Tibial nerve (tissue), 4 donors: ENCODE measurements at places on chromosomes 2 and 18. TPM values are rescaled to one million over a fixed set of nuclear protein-coding genes. Genes with fewer than 3 reads are reported as not detected.

DNA sequence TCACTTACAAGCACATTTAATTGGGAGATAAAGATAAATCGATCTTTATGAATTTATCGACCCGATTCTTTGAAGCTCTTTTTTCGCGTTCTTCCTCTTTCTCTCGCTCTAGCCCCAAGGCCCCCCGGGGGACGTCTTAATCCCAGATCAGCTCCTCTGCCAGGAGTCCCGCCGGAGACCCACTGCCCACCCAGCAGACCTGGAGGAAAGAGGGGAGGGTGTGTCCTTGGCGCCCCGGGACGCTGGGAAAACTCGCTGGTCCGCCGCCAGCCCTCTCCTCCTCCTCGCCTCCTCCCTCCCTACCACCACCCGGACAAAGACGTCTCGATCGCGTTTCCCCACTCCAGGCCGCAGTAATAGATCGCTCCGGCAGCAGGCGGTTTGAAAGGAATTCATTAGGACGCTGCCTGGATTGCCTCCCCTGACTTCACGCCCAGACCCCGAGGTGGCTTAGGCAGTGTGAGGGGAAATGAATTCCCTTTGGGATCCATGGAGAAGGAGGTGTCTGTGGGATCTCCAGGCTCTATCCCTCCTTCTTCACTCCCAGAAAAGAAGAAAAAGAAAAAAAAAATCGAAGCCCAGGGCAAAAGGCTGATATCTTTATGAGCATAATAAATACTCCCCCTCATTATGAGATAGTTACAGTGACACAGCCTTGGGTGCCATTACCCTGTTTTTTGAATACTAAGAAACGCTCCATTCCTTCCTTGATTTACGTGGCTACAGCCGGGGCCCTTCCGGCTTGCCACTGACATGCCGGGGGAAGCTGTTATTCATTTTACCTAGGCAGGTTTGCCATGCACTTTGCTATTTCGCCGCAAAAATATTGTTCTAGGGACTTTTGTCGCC lies 1.8 kb upstream of the GBX2 start:
- no peak for DNase-seq

DNA sequence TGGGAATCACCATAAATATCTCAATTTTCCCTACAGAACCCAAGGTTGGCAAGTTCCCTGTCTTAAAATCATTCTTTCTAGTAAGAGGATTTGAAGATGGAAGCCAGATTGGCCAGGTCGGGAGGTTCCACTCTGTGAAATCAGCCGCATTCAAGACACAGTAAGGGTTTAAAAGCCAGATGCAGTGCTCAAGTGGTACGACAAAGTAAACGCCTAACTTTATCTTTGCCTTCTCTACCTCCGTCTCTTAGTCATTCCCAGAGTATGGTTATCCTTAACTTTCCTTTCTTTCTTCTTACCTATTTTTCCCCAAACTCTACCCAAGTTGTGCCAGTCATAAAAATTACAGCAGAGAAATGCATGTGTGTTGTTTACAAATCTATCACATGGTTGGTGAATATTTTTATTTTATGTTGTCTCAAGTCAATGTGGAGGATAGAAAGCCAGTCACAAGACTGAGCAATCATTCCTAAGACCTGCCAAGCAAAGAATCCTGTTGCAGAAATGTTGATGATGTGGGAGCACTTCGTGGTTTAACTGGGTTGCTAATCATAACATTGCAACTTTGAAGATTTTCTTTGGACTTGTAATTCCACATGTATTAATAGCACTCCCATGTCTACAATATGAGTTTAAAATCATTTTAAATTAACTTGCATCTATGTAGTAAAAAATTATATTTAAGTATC lies 62.6 kb downstream of the SLC40A1 start:
- no peak for DNase-seq

- no peak for DNase-seq
These were observed 479.1 kb upstream of the NRXN1 start for GRCh38 chr2:51511002-51511401.

- no peak for DNase-seq
These were observed 43.4 kb downstream of the UBXN4 start for GRCh38 chr2:135785032-135785431.

Gene IL36RN
- not detected for total RNA-seq

DNA sequence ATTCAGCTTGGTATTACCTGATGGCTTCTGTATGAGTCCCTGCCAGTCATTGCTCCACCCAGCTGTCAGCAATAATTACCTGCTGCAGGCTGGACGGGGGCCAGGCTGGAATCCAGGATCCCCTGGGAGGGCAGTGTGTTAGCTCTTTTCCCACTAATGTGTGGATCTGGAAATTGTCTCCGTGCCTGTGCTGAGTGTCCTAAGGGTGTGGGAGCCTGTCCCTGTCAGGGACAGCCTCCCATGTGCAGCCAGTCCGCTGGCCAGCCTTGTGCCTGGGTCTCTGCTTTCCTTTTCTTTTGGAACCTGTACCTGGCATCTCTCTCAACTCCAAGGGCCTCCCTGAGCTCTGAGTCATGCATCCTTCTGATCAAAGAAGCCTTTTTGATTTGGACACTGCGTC lies 107.2 kb upstream of the SPRED2 start:
- no peak for DNase-seq

- no peak for DNase-seq
These were observed 130.9 kb upstream of the MYCN start for GRCh38 chr2:15809404-15809803.

Gene BCL2L11
- total RNA-seq = 16.7 TPM

GRCh38 chr18:77853859-77854258 lies 604.2 kb downstream of the GALR1 start:
- no peak for DNase-seq

Gene SERPINB11
- total RNA-seq = not detected

- DNase-seq = peak; percentile 92
These were observed 193.1 kb downstream of the SH3RF3 start for GRCh38 chr2:109322111-109322510.

DNA sequence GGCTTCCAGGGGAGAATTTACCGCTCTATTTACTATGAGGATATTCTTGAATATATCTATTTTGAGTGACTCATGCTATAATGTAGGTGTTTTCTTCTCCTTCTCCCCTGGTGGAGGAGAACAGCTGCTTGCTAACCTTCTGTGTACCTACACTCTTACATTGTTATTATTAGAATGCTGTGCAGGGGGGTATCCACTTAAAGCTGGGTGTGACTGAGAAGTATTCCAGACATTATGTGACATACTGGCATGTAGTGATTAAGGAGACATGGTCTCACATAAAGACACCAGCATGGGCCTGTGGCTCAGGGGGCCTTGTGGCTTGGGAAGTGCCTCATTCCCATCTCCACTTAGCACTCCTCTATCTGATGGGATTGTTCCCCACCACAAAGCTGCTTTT lies 287.9 kb downstream of the PTPRM start:
- DNase-seq = no peak

Gene TMEM163
- total RNA-seq = not detected

Gene HOXD4
- total RNA-seq = 17.1 TPM

Gene TBR1
- not detected for total RNA-seq

- DNase-seq = no peak
These were observed 86.6 kb downstream of the ANTXR1 start for GRCh38 chr2:69099541-69099940.

DNA sequence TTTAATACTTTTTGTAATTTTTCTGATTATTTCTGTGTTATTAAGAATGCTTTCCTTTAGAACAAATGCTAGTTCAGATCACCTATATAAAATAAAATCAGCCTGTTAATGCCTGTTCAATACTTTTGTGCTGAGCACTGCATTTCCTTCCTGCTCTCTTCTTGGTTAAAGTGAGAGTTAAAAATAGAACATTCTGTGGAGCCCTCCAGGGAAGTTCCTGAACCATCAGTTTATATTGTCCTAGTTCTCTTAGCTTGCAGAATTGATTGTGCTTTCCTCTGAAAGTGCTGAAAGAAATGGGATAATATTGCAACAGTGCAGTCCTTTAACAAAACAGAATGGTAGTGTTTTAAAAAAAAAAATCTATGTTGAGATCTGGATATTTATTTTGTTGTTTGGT lies 74.6 kb upstream of the UBXN4 start:
- no peak for DNase-seq

- DNase-seq = no peak
These were observed 83.9 kb downstream of the CERS6 start for GRCh38 chr2:168539945-168540344.

Gene SCYGR4
- total RNA-seq = not detected

GRCh38 chr18:63131106-63131958 lies 188.2 kb downstream of the BCL2 start:
- DNase-seq = peak; percentile 36

- DNase-seq = peak; percentile 47
These were observed 38.8 kb downstream of the PPP4R1 start for GRCh38 chr18:9575558-9575957.

DNA sequence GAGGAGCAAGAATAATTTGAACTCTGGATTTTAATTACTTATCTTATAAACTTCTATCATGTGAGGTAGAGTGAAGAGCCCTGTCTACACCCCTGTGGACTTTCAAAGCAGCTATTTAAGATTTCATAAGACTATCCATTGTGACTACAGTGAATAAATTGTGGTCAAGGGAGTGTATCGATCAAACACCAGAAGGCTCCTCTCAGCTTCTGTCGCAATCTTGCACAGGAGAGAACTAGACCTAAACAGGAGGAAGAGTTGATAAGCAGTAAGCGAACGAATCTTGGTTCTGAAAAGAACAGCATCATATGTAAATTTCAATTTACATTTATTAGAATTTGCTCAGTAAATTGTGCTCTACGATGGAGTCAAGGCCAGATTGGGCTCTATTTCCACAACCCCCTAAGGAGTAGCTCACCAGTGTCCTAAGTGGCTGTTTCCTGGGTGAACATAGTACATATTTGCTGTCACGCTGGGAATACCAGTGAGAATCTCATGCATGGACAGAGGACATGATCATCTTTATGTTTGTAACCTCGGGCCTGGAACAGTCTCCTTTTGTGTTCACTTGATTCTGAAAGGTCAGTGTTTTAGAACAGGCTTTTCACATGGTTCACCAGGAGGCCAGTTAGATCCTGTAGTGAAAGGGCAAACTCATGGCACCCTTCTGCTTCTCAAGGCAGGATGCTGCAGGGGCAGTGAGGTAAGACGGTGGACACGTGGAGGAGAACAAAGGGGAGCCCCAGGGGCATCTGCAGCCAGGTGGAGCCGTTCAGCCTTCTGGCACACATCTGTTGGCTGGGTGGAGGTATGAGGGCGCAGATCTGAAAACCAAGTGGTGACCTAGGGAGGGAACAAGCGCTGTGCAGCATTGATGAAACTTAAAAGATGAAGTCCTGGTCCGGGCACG lies 33.3 kb downstream of the NPAS2 start:
- DNase-seq = no peak

Gene CXCR4
- total RNA-seq = 33.1 TPM

- peak; percentile 64 for DNase-seq
These were observed 61.4 kb downstream of the TGOLN2 start for GRCh38 chr2:85266146-85267041.

Gene HTR2B
- not detected for total RNA-seq

Gene TMEM247
- not detected for total RNA-seq

Gene SRD5A2
- total RNA-seq = not detected

DNA sequence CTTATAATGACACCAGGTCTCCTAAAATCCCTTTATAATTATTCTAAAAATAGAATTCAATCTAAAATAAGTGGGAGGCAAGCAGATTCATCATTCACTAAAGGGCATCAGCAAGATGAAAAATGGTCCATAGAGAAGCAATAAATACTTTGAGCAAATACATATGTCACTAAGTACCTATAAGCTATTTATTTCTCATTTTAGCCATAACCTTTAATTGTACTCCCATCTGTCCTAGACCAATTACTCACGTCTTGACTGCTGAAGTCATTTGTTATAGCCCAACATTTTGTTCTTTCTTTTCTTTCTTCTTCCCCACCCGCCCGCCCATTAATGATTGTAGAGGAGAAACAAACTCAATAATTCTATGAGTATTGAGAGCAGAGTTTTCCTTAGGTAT lies 105.7 kb downstream of the MAP2 start:
- DNase-seq = no peak

Gene ANKRD30B
- 17.4 TPM for total RNA-seq

Gene SLC8A1
- 9.4 TPM for total RNA-seq

- DNase-seq = no peak
These were observed 407.2 kb upstream of the CDH7 start for GRCh38 chr18:65343571-65343970.

Gene RGPD3
- total RNA-seq = 0.30 TPM

Gene ABCA12
- not detected for total RNA-seq

- DNase-seq = no peak
These were observed 13.6 kb upstream of the NFU1 start for GRCh38 chr2:69450735-69451416.

GRCh38 chr18:35519148-35519899 lies 21.6 kb upstream of the INO80C start:
- DNase-seq = no peak

Gene TMEM37
- total RNA-seq = 15.3 TPM

Gene DQX1
- total RNA-seq = not detected

Gene SP5
- 14.1 TPM for total RNA-seq

Gene WNT10A
- not detected for total RNA-seq
